ENCODE measurements at places on chromosomes 13 and 19. TPM values are rescaled to one million over a fixed set of nuclear protein-coding genes. Genes with fewer than 3 reads are reported as not detected.

GRCh38 chr19:11421371-11422098 lies 2.4 kb upstream of the RGL3 start:
- no peak for DNase-seq

- no peak for DNase-seq
Observed at GRCh38 chr13:113850722-113851479, 13.0 kb downstream of the GAS6 start.

DNA sequence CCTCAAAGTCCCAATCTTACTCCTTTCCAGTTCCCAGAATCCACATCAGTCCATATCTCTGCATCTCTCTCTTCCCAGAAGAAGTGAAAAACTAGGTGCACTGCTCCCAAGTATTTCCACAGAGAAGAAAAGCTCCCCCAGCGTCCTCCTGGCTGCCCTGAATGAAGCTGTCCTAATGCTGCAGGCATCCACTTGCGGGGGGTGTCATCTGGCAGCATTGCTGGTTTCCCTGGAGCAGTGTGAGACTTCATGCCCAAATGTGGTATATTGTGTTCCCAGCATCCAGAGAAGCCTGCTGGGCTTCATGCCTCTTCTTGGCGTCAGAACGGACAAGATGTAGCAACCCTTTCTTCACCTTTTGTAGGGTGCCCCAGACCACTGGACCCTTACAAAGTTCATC lies 32.9 kb upstream of the ARHGEF7 start:
- no peak for DNase-seq

GRCh38 chr13:37870895-37871550 lies 1.5 kb upstream of the TRPC4 start:
- DNase-seq: no peak

DNA sequence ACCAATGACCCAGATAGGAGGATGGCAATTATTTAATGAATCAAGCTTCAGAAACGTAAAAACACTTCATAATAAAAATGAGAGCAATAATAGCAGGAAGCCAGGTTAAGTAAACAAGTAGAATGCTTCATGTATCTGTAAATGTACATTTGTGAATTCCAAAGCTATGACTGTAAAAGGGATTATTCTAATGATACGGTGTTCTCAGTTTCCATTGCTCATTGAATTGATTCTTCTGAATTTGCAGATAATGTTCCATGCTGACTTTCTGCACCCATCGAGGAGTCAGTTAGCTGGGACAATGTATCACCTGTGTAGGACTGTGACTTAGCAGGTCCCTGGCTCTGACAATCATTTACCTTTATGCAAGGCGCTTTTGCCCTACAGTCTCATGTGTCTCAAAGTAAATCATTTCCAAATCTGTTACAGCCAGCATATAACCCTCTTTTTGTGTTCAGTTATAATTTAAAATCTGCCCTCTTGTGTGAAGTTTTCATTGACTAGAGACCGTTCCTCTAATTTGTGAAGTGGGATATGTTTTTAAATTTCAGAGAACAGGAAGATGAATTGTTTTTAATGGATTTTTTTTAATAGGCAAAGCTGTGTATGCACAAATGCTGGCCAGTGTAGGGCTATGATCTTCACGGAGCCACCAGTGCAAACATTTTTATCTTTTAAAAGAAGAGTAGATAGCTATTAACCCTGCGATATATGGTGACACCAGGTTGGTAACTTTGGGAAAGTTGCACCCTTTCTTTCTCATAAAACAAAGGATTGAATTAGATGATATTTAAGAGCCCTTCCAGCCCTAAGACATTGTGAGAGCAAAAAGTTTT lies 267.1 kb downstream of the KLF5 start:
- no peak for DNase-seq

DNA sequence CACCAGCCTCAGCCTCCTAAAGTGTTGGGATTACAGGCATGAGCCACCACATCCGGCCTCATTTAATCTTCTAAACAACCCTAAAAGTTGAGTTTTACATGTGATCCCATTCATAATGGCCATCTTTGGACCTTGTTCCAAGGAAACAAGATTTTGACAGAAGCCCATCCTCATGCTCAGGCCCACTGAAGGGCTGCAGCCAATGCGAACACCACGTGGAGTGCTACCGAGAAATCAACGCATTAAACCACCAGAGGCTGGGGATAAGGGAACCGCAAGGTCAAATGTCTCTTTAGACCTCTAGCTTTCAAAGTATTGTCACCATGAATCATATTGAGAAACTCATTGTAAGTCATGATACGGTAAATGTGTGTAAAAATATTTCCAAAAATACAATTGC lies 49.4 kb upstream of the DOCK9 start:
- DNase-seq: no peak

- peak; percentile 60 for DNase-seq
Observed at GRCh38 chr19:15779756-15780476, 7.5 kb upstream of the OR10H5 start.

GJB2 gene
- total RNA-seq: 3.8 TPM

PET100 gene
- 7.7 TPM for total RNA-seq

CACNA1A gene
- 12.4 TPM for total RNA-seq

ZNF302 gene
- 25.0 TPM for total RNA-seq

C1QTNF9B gene
- total RNA-seq: not detected

TICAM1 gene
- 8.3 TPM for total RNA-seq

All from prostate gland (tissue), 2 donors.